ENCODE measurements at places on chromosomes 7 and 10.

DNA sequence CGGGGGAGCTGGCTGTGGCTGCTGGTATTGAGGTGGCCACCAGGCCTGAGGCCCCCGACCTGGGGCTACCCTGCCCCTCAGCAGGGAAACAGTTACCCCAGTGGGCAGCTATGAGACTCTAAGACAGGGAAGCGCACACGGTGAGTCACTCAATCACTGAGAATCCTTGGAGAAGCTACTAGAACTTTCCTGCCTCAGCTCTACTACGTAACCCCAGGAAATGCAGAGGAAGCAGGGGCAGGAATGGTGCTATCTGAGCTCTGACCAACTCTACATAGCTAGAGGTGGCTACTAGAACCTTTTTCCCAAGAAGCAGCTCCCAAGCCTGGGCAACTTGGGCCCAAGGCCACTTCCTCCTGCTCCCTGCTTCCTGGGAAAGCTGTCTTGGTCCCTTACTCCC is 11.8 kb downstream of the DNAJB12 start:
- DNase-seq = no peak

- peak; percentile 79 for DNase-seq
These were observed 26.3 kb upstream of the WDFY4 start for GRCh38 chr10:48658243-48658974.

DNA sequence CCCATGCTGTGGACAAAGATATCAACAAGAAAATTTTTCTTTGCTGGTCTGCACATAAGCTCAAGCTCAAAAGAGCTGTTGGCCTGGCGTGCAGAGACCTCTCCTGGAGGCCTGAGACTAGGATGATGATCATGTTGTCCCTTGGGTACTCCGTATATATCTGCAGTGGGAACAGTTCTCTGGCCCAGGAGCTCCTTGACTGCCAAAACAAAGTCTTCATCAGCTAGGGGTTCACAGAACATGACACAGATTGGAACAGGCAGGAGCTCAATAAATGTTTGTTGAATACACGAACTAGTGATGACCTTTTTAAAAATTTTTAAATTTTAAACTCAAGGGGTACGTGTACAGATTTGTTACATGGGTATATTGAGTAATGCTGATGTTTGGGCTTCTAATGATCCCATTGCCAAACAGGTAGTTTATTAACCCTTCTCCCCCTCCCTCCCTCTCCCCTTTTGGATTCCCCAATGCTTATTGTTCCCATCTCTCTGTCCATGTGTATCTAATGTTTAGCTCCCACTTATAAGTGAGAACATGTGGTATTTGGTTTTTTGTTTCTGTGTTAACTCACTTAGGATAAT is 49.1 kb downstream of the ZNF783 start:
- no peak for DNase-seq

GRCh38 chr10:121734589-121735045 is 136.4 kb upstream of the FGFR2 start:
- no peak for DNase-seq

GRCh38 chr7:39606941-39607340 is 16.4 kb upstream of the RALA start:
- DNase-seq = no peak

GRCh38 chr7:14714161-14714728 is 188.3 kb downstream of the DGKB start:
- no peak for DNase-seq

DNA sequence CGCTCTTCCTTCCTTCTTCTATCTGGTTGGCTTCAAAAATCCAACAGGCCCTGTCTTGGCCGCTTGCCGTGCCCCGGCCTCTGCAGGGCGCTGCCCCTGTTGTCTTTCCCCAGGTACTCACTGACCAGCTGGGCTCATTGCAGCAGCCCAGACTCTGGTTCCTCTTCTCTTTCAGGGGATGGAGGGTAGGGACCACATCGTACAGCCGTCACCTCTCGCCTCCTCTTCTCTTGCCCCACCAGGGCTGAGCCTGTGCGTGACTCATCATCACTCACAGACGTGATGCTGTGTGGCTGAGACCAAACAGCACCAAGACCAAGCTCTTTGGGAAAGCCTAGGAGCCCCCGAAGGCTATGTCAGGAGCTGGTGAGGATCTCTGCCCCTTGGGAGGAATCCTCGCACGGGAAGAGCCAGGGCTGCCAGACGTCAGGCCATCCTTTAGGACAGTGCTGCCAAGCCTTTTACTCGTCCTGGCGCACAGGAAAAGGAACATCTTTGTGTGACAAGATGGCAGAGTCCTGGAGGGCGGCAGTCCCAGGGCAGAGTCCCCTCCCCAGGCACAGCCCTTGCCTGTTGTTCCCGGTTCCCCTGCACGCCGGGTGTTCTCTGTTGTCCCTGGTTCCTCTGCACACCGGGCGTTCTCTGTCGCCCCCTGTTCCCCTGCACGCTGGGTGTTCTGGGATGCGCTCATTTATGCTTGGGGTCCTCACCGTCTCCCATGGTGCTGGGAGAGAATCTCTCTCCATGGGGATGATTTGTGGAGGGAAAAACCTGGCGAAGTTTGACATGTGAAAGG is 188.5 kb upstream of the SHH start:
- no peak for DNase-seq

GRCh38 chr7:30973292-30973691 is 9.5 kb downstream of the GHRHR start:
- DNase-seq = no peak

DNA sequence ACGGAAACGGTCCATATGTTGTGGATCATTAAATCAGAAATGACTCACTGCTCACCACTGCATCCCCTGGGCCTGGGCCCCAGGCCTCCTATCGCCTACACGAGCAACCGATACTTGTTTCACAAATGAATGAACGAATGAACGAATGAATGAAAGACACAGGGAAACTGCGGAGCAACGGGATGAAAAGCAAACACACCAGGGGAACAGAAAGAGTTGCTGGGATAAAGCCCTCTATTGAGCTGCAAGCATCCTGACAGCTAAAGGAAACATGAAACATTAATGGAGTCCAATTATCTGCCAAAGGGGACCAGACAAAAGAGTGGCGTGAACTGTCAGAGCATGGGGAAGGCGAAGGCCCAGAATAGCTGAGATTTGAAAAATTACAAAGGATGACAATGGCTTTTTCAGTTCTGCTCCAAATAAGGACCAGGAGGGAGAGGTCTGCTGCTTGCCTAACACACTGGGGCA is 92.1 kb downstream of the GRB10 start:
- DNase-seq = no peak

GRCh38 chr7:101104799-101105198 is 19.5 kb downstream of the TRIM56 start:
- no peak for DNase-seq

- no peak for DNase-seq
These were observed 73.9 kb downstream of the PRLHR start for GRCh38 chr10:118521415-118522117.

- no peak for DNase-seq
These were observed 346.4 kb downstream of the PCLO start for GRCh38 chr7:82816272-82816671.

DNA sequence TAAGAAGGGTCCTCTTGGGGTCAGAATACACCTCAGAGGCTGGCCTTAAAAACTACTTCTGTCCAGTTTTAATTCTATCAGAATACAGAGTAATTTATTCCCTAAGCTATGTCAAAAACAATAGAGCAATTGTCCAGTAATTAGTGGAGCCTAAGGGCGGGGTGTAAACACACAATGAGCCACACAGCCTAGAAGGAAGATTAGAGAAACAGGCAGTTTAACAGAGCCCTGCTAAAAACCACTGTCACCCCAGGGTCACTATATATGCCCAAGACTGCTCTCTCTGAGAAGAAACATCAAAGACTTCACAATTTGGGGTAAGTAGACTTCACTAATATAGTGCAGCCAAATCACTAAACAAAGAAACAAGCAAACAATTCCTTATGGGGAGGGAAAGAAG is 27.2 kb upstream of the WNT2 start:
- DNase-seq = no peak

GRCh38 chr7:92057375-92057774 is 76.9 kb downstream of the CYP51A1 start:
- no peak for DNase-seq

DNA sequence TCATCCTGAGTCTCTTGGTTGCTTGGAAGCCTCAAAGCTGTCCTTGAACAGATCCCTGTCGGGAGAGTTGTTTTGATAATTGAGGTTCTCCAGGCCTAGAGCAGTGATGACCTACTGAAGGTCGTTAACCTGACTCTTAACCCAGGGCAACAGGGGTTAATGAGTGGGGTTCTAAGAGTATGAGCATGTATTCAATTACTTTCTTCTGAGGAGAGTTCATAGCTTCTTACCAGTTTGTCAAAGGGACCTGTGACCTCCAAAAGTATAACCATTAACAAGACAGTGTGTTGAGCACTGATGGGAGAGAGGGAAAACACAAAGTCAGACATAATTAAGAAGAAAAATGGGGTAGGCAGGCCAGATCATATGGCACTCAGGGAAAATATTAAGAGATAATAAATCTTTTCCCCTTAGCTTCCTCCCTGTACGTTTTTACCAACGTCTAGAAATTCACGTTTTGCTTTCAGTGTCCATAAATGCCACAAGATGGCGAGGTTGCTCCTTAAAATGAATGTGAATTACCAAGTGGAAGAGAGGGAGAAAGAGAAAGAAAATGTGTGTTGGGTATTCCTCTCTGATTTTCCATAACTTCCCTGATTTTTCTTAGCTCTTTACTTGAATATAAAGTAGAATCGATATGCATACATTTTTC is 97.6 kb downstream of the SUGCT start:
- no peak for DNase-seq

- DNase-seq = no peak
These were observed 37.8 kb downstream of the AOAH start for GRCh38 chr7:36686499-36686898.

DNA sequence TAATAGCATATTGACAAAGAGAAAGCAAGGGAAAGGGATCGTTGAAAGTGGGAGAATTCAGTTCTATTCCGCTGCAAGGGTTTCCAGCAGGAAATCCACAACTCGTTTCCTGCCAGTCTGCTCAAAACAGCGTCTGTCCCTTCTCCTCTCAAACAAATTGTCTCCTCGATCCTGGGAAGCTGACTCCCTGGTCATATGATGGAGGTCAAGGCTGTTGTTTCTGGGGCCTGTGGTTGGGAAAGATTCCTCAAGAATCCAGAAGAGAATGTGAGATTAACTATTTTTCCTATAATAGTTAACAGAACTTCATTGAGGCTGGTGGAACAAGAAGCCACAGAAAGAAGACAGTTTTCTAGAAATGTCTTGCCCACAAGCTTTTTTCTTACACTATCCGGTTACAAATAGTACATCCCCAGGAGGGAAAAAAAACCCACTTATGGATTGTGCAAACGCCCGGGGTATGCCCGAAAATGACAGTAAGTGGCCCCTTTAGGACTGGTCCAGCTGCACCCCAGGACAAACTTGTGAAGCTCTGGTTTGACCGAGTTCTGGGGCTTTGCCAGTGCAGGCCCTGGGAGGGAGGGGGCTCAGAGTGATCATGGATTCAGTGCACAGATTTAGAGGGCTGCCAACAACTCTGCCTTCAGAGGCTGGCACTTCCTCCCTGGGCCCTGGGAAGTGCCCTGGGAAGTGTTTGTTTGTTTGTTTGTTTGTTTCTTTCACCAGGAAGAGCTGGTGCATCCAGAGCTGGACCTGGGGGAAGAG is 49.4 kb upstream of the CTBP2 start:
- DNase-seq = no peak

DNA sequence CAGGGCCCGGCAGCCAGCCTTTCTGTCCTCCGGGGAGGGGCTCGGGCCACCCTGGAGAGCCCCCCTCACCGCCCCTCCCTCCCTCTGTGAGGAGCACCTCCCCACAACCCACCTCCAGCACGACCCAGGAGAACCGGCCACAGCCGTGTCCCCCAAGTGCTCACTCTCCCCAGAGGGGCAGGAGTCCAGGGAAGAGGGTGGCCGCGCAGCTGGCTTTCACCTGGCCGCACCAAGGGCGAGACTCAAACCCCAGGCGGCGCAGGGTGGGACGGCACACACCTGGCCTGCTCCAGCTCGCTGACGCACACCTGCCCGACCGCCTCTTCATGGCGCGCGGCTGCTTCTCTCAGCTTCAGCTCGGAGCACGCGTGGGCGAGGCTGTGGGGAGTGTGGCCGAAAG is 73.4 kb downstream of the CFAP46 start:
- peak; percentile 12 for DNase-seq

DNA sequence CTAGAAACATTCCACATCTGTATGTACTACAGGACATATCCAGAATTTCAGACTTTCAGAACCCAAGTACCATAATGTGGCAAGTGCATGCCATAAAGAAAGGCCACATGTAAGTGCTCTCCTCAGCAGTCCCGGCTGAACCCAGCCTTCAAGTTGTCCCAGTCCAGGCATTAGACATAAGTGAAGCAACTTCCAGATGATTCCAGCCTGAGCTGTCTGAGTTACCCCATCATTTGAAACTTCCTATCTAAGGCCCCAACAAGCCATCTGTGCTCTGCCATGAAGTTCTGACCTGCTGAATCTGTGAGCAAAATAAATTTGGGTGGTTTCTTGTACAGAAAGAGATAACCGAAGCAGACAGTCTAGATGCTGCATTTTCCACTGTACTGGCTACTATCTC is 218.8 kb downstream of the IPMK start:
- no peak for DNase-seq

- no peak for DNase-seq
These were observed 133.1 kb downstream of the IQUB start for GRCh38 chr7:123401295-123401694.

DNA sequence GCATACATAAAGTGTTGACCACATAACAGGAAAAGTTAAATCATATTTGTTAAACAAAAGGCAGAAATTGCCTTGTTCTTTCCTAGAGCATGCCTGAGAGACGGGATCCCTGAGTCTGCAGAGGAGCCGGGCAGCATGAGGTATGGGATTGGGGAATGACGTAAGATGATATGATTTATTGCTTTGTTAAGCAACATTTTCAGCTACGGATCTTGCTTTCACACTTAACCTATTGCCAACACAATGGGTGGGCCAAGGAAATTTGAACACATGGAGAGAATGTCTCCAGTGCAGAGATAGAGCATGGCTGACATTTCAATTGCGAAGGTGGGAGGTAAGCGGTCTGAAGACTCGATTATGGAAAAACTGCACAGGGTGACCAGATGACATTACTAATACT is 76.7 kb downstream of the EMX2 start:
- no peak for DNase-seq

- DNase-seq = peak; percentile 78
These were observed 220.0 kb upstream of the KCND2 start for GRCh38 chr7:120052884-120053382.

DNA sequence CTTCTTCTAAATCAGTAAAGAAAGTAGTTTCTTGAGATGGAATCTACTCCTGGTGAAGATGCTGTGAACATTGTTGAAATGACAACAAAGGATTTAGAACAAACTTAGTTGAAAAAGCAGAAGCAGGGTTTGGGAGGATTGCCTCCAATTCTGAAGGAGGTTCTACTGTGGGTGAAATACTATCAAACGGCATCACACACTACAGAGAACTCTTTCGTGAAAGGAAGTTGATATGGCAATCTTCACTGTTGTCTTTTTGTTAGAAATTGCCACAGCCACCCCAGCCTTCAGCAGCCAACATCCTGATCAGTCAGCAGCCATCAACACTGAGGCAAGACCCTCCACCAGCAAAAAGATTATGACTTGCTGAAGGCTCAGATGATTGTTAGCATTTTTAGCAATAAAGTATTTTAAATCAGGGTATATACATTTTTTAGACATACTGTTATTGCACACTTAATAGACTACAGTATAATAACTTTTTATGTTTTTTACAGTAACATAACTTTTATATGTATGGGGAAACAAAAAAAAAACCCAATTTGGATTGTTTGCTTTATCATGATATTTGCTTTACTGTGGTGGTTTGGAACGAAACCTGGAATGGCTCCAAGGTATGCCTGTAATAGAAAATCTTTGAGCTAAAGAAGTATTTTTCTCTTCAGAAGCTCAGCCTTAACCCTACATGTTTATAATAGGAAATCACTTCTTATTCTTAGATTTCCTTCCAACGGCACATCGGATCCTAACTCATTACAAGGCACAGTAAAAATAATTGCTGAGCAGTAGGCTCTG is 257.3 kb downstream of the LRMDA start:
- no peak for DNase-seq

Measured in tibial artery (tissue), 4 donors.